ENCODE measurements at places on chromosomes 7 and 10.

DNA sequence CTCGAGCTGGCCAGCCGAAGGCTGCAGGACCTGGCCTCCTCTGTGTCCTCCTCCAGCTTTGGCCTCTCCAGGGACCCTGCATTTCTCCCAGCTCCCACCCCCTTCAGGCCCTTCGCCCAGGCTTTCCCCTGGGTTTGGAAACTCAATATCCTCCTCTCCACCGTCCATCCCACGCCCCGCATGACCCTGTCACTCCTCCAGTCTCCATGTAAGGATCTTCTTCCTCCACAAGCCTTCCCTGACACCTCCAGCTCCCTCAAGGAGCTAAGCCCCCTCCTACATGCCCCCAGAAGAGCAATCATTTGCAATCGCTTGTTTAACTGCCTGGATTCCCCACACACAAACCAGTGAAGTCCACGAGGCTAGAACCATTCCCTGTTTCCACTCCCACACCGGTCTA lies 24.6 kb upstream of the TMEM213 start:
- DNase-seq: no peak

DNA sequence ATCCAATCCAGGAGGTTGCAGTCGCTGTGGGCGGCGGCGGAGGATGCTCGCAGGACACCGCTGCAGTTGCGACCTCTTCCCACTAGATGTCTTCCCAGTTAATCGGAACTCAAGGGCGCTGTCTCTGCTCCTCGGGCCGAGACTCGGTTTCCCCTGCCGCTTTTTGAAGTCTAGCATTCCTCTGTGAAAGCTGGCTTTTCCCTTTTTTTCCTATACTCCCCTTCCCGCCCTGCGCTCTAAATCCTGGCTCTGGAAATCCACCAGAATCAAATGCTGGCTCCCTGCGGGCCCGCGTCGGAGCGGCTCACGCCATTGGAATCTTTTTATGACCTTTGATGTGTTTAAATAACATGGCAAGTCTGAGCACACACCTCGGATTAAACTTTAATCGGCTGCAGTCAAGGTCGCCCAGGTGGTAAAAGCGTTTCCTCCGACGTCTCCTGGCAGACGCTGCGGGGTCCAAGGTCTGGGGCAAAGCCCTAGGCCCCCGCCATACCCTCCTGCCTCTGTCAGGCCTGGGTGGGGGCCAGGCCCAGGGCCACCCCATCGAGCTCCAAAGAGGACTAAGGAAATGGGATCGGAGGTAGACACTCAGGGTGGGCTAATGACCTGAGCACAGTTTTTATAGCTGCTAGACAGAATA lies 10.7 kb upstream of the HOXA13 start:
- DNase-seq: no peak

DNA sequence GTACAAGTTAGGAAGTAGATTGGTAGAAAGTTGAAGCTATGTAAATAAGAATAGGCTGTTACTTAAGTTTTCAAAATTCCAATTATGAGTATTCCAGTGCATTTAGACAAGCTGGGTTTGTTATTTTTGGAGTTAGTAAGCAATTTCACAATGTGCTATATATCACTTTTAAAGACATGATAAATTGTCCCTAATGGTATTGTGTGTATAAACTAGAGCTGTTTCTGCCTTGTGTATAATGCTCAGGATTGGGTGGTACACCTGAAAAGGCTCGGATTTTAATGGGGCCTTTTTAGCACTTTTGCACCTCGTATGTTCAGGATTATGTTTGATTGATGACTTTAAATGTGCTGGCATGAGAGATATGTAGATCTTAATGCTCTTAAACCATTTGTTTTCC lies 175.8 kb downstream of the VTI1A start:
- no peak for DNase-seq

DNA sequence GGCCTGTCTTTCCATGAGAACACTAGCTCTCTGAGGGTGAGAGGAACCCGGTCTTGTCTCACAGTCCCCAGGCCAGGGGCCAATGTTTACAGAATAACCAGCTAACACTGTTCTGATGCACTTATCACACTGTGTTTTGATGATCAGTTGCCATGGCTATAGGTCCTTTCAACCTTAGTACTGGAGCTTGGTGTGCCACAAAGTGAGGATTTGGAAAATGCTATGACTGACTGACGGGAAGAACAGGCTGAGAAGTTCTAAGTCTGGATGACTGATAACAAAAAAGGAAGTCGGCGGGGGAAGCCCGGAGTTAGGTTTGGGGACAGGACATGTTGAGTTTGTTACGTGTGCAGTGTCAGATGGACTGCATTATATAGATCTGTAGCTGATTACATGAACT lies 141.8 kb downstream of the CTTNBP2 start:
- DNase-seq: no peak

- DNase-seq: no peak
These were observed 75.8 kb downstream of the C1GALT1 start for GRCh38 chr7:7257899-7258692.

DNA sequence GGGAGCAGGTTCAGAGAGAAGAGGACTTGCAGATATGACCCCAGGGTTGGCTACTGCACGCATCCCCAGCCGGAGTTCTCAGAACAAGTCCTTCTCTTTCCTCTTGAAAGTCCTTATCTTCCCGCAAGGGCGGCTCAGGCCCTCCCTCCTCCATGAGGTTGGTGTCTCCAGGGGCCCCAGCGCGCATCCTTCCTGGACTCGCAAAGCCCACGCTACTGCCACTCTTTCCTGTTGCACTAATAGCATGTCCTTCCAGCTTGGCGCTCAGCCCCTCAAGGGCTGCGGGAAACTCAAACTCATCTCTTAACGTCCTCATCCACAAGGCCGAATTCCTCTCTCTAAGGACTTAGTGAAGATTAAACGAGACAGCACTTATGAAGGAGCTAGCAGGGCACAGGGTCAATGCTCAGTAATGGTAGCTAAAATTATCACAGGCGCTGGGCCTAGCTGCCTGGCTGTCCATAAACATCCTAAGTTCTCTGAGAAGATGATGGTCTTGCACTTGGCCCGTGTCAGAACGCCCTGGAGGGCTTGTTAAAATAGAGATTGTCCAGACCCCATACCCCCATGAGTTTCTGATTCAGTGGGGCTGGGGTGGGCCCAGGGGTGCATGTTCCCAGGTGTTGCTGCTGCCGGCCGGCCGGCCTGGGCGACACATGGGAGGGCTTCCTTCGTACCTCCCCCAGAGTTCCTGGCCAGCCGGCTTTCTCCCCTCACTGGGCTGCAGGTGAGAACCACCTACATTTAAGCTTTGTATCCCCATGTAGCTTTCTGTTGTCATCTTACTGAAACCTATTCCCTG lies 261.4 kb downstream of the COBL start:
- DNase-seq: no peak
